ENCODE measurements at places on chromosomes 1 and 21.

GRCh38 chr21:42392731-42393442 is 3.0 kb downstream of the TMPRSS3 start:
- peak; percentile 34 for DNase-seq

DNA sequence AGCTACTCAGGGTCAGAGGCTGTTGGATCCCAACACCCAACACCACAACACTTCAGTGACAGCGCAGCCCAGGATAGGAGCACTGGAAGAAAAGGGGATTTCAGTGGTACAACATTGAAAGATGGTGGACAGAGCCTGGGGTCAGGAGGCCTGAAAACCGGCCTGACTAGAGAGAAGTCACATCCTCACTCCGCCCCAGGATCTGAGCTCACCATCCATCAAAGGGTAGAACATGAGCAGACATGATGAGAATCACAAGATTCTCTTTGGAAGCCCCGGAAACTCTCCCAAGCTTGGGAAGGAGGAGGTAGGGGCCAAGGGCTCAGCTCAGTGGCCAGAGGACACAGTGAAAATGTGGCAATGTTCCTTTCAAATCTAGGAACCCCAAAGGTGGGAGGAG is 271.3 kb downstream of the NPHP4 start:
- no peak for DNase-seq

GRCh38 chr1:219788091-219788490 is 140.3 kb downstream of the SLC30A10 start:
- no peak for DNase-seq

GRCh38 chr1:97196825-97197516 is 475.4 kb downstream of the PTBP2 start:
- no peak for DNase-seq

DNA sequence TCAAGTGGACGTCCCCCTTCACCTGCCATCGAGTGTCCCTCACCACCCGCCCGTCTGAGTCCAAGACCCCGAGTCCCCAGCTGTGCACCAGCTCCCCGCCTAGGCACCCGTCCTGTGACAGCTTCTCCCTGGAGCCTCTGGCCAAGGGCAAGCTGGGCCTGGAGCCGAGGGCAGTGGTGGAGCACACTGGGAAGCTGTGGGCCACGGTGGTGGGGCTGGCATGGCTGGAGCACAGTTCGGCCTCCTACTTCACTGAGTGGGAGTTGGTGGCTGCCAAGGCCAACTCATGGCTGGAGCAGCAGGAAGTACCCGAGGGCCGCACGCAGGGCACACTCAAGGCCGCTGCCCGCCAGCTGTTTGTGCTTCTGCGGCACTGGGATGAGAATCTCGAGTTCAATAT is 63.2 kb downstream of the VWA5B1 start:
- no peak for DNase-seq

GRCh38 chr1:185016880-185017279 is 28.5 kb upstream of the RNF2 start:
- no peak for DNase-seq

DNA sequence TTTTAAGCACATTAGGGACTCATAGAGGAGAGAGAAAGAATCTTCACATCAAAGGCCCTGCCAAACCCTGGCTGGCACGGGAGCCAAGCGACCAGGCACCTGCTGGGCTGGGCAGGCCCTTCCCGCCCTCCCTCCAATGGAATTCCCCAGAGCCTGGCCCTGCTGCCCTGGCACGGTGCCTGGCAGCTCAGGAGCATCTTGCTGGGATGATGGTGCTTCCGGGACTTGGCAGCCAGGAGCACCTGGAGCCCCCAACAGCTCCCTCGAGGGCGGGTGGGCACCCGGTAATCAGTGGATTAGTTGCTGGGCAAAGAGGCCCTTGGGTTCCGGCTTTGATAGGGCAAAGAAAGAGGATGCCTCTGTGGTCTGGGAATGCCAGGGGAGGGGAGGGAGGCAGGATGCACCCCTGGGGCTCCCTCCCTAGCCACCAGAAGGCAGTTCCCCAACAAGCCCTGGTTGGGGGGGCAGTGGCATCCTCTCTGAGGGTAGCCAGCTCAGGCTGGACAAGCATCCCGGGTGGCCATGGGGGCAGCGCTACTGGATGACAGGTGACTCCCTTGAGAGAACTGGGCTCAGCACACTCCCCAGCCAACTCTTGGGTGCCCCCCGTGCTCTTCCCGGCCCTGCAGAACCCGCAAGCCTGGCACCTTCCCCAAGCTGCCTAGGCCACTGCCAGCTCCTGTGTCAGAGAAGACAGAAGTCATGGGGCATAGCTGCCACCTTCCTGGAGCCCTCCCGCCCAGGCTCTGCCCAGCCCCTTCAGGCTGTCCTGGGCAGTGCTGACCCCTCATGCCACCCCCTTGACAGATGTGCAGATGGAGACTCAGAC is 26.4 kb downstream of the KRTAP10-1 start:
- DNase-seq, result no peak

DNA sequence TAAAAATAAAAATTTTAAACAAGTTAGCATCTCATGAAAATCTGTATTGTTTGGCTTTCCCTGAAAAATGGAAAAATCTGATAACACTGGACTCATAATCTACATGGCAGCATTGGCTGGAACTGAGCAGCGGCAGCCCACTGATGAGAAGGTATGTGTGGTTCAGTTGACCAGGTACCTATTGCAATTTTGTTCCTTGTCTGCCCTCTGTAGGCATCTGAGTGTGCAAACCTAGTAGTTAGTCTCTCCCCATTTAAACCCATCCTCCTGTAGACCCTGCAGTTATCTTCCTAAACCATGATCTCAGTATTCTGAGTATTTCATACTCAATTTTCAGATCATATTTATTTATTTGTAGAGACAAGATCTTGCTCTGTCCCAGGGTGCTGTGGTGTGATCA is 59.4 kb upstream of the SERBP1 start:
- peak; percentile 12 for DNase-seq

DNA sequence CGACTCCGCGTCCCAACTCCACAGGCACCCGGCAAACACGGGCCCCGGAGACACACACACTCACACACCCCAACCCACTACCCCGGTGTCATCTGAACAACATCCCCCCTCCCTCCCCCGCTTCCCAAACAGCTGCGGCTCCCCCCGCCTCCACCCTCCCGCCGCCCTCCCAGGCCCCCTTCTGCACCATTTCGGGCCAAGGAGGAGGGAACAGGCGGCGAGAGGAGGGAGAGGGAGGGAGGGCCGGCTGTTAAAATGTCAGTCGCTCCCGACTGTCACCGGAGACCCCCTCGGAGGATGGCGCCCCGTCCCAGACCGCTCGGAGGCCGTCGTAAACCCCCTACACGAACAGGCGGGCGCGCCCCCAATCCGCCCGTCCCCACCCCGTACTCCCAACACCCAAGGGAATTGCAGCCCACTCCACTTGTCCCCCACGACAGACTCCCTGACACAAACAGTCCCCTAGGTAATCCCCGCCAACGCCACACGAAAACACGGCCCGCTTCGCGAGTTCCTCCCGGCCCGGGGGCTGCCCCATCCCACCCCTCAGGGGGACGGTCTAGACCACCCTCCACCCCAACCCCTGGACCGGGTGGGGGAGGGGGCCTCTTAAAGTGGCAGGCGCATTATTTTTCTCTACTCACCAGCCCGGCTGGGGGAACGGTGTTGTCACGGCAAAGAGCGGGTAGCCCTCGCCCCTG is 583 bp downstream of the MEF2D start:
- peak; percentile 34 for DNase-seq

- DNase-seq, result no peak
Observed at GRCh38 chr1:78211483-78212092, 165.8 kb downstream of the GIPC2 start.

DNA sequence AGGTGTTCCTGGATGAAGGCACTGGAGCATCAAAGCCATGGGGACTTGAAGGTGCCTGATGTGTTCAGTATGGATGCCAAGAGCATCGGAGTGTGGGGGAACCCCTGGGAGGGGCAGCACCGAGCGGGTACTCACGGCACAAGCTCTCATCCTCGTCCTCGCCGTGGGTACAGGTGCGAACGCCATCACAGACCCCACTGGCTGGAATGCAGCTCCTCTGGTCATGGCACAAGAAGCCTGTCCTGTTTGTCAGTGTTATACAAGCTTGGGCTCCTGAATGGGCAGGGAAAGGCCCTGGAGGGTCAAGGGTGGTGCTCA is 6.0 kb downstream of the LDLRAD1 start:
- no peak for DNase-seq

DNA sequence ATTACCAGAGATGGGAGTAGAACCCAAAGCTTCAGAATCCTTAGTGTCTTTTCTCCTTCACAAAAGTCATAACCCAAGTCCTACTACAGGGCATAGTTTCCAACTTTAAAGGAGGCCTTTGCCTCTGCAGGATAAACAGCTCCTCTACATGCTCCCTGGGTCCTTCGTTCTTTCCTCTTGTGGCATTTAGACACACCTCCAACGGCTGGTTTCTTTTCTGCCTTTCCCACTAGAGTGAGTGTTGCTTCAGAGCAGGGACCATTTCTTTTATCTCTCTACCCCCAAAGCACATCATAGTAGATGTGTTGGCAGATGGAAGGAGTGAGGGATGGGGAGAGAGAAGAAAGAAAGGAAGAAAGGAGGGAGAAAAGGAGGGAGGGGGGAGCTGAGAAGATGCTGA is 144.7 kb upstream of the SPATA6 start:
- DNase-seq, result no peak

GRCh38 chr21:31753949-31754707 is 22.2 kb upstream of the SCAF4 start:
- no peak for DNase-seq

GRCh38 chr1:228464487-228464983 is 22.6 kb upstream of the RNF187 start:
- peak; percentile 90 for DNase-seq

- no peak for DNase-seq
Observed at GRCh38 chr1:116927049-116927798, 17.5 kb downstream of the PTGFRN start.

- DNase-seq, result no peak
Observed at GRCh38 chr1:160580221-160580812, 1.0 kb upstream of the CD84 start.

DNA sequence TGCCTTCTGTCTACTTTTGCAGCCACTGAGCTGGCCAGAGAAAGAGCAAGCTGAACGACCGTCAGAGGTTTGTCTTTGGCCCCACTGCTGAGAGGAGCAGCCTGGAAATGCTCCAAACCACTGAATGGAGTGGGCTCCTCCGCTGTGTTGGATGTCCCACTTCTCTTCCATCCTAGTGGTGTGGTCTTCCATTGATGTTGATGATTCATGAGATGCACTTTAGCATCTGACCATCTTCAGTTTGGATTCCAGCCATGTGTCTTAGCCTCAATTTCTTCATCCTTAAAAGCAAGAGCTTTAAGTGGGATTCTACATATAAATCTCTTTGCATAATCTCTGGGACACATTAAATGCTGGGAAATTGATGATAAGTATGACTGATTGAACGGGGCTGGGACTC is 276.9 kb downstream of the SIPA1L2 start:
- DNase-seq, result no peak

DNA sequence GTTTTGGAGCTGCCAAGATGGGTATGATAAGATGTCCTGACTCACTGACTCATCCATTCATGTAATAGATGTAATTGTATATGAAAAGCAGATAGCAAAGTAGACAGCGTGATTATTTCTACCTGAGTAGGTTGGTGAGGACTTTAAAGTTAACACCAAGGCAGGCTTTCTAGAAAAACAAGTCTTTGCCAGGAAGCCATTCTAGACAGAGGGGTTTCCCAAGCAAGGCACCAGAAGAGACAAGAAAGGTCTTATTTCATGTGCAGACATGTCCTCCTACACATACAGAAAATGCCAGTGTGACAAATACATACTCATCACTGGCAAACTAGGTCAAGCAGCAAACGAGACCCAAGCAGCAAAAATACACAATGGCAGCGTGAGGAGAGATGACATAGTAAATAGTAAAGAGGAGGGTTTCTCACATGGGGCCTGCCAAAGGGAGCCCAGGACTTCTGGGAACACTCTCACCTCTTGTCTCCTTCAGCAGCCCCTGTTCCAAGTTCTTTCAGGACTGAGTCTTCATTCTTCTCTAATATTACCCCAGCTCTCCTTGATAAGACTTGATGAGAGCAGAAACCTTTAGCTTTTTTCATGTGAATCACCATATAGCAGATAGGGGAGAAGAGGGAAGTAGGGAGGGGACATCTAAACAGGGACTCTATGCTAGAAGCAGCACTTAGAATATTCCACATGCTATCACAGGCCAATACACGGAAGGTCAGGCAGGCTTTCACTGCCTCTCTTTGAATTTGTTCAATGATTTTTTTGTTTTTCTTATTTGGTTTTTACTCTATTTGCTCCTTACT is 114.6 kb upstream of the ATP1B1 start:
- no peak for DNase-seq

GRCh38 chr1:44262414-44262813 is 49.1 kb downstream of the DMAP1 start:
- no peak for DNase-seq

DNA sequence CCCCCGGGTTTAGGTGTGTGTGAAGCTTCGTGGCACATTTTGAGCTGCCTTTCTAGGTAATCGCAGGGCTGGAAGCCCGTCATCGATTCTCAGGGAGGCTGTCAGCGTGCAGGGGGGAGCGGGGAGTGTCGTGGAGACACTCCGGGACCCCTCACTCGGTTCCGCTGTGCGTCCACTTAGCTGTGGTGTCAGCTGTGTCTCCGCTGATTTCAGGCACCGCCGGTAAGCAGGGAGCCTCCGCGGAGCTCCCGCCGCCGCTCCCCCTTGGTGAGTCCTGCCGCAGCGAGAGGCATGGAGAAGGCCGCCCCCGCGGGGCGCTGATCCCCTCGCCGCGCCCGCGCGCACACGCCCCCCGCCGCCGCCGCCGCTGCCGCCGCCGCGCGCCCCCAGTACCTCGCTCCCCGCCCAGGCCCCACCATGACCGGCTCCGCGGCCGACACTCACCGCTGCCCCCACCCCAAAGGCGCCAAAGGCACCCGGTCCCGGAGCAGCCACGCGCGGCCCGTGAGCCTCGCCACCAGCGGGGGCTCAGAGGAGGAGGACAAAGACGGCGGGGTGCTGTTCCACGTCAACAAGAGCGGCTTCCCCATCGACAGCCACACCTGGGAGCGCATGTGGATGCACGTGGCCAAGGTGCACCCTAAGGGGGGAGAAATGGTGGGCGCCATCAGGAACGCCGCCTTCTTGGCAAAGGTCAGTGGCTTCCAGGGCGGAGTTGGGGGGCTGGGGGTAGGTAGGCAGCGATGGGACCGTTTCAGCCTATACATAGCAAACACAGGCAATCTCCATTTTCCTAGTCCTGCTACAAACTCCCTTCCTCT is 995 bp downstream of the VASH2 start:
- no peak for DNase-seq

- no peak for DNase-seq
Observed at GRCh38 chr1:62362926-62363325, 43.7 kb upstream of the KANK4 start.

- DNase-seq, result no peak
Observed at GRCh38 chr1:17535300-17535936, 4.1 kb upstream of the ARHGEF10L start.

DNA sequence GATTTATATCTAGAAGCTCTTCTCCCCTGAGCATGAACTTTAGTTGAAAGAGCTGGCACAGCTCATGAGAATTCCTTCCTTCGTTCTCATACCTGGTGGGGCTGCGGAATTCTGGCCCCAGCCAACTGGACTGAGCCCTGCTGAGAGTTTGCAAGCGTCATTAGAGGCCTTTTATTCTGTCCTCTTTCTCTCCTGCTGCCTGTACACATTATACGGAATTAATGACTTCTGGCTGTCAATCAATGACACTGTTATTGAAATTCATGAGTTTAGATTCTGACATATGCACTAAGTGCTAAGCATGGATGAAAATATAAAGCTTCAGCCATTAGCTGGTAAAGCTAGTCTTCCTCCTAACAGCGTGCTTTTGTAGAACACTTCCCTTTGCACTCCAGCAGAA is 27.5 kb downstream of the KAZN start:
- no peak for DNase-seq
